Stimulated activated naive CD4-positive, alpha-beta T cell (primary cell): ENCODE measurements at places on chromosomes 6 and 20.

DNA sequence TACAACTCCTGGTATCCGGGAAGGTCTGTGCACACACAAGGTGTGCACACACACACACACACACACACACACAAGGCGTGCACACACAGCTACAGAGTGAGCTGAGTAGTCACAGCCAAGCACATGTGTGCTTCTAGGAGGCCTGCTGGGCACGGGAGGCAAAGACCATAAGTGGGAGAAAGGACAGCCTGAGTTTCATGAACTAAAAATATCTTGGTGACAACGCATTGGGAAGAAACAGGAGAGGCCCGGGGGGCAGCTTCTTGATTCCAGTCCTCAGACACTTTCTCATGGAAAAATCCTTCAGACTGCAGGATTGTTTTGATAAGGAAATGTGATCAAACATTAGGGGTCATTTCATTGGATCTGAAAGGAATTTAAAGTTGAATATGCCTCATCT, 2.6 kb downstream of the TRAF3IP2 start:
- DNase-seq = no peak

DNA sequence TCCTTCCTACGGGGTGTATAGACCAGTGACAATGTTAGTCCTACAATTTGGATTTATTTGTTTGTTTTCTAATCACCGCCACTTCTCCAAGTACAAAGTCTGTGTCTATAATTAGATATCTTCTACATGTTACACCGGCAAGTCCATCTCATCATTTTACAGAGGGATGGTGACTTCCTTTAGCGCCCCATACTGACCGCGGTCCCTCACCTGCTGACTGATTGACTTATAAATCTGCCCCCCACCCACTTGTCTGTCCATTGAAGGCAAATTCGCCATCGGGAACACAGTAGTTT, 8.9 kb upstream of the NR2E1 start:
- DNase-seq = no peak

DNA sequence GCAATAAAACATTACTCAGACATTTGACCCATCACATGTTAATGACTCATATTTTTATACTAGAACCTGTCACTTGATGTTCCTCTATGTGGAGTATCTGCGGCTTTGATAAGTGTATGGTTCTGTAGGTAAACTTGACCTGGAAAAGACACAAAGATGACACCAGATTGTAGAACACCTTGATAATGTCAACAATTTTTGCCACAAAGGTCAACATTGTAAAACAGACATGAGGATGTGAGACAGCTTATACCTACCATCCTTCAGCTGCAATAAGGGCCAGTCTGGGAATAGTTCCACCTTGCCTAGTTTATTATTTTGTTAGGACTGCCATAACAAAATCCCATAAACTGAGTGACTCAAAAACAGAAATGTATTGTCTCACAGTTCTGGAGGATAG, 202.4 kb downstream of the LMBRD1 start:
- DNase-seq = no peak

GRCh38 chr6:33699131-33699530, 12.4 kb downstream of the UQCC2 start:
- no peak for DNase-seq

GRCh38 chr6:148332088-148332487, 10.6 kb upstream of the SASH1 start:
- DNase-seq = no peak

GRCh38 chr6:3361312-3362037, 95.4 kb downstream of the SLC22A23 start:
- DNase-seq = no peak

GRCh38 chr6:20686142-20686541, 151.9 kb downstream of the CDKAL1 start:
- no peak for DNase-seq
